NCI-H2107 (cell line): ENCODE measurements at places on chromosomes 3 and 15.
A peak's percentile ranks its signal among the peaks of the same experiment; 100 is the strongest.

GRCh38 chr15:96418146-96418545 is 87.6 kb downstream of the NR2F2 start:
- no peak for DNase-seq

GRCh38 chr3:124760601-124761000 is 30.3 kb downstream of the UMPS start:
- no peak for DNase-seq

DNA sequence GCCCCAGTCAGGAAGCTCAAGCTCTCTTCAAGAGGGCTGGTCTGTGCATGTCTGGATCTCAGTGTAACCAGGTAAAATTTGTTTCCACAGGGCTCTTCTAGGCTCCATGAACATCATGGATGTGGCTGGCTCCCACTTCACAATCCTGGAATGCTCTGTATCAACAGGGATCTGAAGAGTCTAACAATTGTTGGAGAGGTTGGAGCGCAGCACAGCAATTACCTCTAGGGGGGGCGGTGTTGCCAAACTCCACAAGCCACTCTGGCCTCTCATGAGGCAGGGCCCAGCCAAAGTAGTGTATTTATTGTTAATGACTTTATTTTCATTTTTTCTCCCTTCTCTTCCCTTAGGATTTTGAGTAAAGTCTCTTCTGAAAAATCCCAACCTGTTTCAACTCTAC is 6.1 kb upstream of the EIF2B5 start:
- peak; percentile 42 for DNase-seq

GRCh38 chr3:57518276-57518915 is 25.7 kb downstream of the DNAH12 start:
- DNase-seq = no peak

DNA sequence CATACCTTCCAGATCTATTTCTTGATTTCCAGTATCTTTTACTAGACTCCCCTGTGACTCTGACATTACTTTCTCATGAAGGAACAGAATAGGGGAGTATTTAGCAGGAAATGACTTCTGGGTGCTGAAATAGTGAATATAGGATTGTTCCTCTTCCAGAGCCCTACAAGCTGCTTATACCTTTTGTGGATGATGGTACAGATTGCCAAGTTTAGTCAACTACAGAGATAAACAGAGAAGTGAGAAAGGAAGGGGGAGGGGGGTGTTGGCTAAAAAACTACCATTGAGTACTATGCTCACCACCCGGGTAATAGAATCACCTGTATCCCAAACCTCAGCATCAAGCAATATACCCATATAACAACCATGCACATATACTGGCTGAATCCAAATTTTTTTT is 298.3 kb upstream of the GPR149 start:
- no peak for DNase-seq

DNA sequence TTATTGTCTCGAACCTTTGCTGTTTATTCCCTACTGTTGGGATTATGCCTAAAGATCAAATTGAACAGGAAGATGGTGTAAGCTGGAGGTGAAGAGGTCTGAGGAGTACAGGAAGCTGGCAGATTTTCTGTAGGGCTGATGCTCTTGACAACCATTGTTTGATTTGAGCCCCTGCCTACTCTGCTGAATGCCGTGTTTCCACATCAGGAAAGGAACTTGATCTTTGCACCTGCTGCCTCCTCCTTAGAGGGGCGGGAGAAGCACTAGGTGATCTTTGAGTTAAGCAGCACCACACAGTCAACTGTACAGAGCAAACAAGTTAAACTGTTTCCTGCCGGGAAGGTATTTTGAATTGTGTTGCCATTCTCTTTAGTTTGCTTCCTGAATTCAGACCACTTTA is 364.6 kb upstream of the EPHA6 start:
- peak; percentile 16 for DNase-seq

DNA sequence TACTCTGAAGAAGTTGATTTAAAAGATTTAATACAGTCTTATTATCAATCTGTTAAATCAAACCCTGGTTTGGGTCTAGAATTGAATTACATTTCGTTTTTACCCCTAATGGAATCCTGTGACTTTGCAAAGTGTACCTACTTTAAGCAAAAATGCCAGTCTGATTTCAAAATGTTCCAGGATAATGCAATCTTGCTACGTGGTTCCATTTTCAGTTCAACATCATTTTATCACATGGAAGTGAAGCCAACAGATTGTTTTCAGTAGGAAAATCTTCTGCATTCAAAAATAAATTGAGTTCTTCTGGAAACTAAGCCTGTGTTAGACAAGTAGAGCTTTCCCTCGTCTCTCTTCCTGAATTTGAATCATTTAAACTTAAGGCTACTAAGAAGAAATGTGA is 356.4 kb downstream of the CHST2 start:
- no peak for DNase-seq

DNA sequence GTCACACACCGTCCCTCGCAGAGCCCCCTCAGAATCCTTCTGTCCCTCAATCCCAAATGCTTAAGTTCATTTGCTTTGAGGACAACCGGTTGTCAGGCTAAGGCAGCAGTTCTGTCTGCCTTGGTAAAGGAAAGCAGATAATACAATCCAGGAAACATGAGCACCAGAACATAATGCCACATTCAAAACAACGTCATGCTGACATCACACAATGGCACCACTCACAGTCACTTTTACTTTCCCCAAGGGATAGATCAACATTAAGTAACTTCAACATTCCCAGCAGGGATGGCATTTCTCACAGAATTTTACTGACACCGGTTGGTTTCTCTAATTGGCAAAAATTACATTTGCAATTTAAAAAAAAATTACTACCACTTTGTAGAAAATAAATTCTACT is 74.6 kb upstream of the PSMD6 start:
- DNase-seq = no peak

DNA sequence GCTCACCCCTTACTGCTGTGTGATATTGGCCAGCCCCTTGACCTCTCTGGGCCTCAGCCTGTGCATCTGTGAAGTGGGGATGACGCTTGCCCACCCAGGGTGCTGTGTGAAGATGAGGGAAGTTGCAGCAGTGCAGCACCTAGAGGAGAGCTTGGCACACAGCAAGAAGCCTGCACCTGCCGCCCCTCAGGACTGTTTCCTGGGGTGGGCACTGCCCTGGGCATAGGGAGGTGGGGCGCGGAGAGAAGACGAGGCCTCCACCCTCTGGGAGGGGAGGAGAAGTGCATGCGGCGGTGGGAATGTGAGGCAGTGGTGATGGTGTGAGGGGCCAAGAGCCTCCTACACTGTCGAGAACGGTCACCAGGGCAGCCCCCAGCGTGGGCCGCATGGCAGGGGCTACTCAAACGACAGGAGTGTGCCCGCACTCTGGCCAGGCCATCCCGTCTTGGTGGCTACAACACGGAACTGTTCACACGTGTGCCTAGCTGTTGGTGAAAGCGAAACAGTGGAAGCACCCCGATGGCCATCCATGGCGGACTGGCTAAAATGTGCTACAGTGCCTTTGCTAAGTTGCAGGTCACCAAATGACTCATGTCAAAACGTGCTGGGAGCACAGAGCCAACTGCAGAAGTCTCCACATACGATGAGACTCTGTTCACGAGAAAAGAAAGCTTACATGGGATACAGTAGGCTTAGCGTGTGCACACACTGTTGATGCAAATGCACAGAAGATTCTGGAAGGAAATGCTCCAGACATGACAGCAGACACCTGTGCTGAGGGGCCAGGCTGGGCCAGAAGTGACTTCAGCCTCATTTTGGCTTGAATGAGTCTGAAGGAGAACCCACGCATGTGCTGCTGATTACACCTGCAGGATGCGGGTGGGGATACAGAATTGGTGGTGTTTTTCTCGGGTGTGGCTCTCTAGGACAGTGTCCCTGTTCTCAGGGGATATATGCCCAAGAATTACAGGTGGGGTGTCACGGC is 40.4 kb upstream of the IQSEC1 start:
- no peak for DNase-seq

DNA sequence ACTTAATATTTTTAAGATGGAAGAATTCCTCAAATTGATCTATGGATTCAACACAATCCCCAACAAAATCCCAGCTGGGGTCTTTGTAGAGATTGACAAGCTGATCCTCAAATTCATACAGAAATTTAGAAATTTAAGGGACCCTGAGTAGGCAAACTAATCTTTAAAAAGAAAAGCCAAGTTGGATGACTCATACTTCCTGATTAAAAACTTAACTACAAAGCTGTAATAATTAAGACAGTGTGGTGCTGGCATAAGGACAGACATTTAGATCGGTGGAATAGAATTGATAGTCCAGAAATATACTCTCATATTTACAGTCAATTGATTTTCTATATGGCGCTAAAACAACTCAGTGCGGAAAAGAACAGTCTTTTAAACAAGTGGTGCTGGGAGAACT is 11.6 kb downstream of the FAM162A start:
- no peak for DNase-seq

GRCh38 chr3:57080171-57080570 is 19.7 kb downstream of the SPATA12 start:
- no peak for DNase-seq

DNA sequence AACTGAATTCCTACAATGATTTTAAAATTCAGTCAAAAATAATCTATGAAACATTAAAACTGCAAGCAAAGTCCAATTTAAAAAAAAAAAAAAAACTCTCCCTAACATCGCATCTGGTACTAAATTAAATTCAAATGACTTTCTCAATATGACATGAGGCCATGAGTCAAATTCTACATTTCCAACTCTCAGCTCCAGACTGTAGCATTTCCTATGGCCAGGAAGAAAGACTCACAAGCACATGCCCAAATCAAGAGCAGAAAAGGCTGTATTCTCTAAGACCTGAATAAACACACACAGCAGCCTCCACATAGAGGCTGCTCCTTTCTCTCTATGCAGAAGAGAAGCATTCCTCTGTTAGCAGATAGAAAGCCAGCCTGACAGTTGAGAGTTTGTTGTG is 729.2 kb downstream of the ROBO1 start:
- no peak for DNase-seq

GRCh38 chr3:72345980-72346379 is 502.3 kb downstream of the SHQ1 start:
- DNase-seq = no peak

GRCh38 chr3:52827441-52827840 is 3.0 kb downstream of the ITIH4 start:
- no peak for DNase-seq

- no peak for DNase-seq
Measured at GRCh38 chr3:172859041-172859440, 108.5 kb downstream of the ECT2 start.

DNA sequence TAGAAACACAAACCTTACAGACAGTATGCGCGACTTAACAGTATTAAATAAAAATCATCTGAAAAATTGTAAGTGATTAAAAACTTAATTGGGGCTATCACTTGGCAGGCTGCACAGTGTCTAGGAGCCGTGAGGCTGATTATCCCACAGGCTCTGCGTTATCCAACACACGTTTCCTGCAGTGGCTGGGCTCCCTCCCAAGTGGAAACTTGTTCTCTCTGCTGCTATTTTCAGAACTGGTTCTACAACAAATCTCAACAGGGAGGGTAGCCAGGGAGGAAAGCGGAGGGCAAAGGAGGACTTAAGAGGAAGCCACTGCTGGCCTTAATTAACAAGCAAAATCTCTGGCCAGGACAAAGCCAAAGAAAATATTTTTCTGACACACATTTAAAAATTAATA is 555.2 kb downstream of the MAGI1 start:
- no peak for DNase-seq

DNA sequence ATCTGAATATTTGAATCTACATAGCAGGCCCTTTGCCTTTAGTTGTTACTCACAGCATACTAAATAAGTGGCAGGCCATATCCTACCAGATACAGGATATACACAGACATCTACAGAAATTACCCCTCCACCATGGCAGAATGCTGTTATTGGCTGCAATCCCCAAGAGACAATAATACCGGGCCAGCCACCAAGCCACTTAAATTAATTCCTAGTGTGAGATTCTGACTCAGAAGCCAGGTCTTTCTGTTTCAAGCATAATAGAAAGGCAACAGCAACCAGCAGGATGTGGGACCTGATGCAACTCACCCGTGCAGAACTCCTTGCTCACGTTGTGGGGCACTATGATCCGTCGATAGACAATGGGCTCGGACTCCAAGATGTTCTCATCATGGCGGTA is 39.8 kb downstream of the CLK3 start:
- no peak for DNase-seq

- no peak for DNase-seq
Measured at GRCh38 chr3:138898301-138898700, 48.6 kb downstream of the FOXL2 start.

DNA sequence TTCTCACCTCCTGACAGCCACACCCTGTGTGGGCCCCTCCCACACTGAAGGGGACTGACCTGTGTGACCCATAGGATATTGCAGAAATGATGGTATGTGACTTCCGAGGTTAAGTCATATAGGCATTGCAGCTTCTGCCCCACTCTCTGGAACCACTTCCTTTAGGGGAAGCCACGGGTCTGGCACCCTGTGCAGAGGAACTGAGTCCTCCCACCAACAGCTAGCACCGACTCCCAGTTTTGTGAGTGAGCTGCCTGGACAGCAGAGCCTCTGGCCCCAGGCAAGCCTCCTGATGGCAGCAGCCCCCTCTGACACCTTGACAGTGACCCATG is 24.6 kb upstream of the SLC6A6 start:
- DNase-seq = no peak

GRCh38 chr15:50181201-50181968 is 611 bp upstream of the SLC27A2 start:
- no peak for DNase-seq

DNA sequence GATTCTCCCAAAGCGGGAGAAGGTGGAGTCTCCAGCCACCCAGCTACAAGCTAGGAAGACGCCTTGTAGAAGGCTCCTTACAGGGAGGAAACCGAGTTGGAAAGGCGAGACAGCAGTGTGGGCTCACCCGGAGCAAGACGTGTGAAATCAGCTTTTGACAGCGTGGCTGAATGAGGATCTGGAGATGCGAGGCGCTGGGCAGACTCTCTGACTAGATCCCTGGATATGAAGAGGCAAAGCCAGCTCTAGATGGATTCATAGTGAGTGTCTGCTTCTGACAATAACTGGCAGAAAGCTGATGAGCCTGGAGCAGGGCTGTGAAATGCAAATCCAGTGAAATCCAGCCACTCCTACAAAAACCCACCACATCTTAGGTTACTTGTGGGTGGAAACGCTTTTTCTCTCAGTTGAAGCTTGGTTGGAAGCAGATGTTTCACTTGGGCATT is 41.0 kb downstream of the GOLGA6A start:
- DNase-seq = no peak

- no peak for DNase-seq
Measured at GRCh38 chr15:56369234-56369633, 4.0 kb downstream of the TEX9 start.

DNA sequence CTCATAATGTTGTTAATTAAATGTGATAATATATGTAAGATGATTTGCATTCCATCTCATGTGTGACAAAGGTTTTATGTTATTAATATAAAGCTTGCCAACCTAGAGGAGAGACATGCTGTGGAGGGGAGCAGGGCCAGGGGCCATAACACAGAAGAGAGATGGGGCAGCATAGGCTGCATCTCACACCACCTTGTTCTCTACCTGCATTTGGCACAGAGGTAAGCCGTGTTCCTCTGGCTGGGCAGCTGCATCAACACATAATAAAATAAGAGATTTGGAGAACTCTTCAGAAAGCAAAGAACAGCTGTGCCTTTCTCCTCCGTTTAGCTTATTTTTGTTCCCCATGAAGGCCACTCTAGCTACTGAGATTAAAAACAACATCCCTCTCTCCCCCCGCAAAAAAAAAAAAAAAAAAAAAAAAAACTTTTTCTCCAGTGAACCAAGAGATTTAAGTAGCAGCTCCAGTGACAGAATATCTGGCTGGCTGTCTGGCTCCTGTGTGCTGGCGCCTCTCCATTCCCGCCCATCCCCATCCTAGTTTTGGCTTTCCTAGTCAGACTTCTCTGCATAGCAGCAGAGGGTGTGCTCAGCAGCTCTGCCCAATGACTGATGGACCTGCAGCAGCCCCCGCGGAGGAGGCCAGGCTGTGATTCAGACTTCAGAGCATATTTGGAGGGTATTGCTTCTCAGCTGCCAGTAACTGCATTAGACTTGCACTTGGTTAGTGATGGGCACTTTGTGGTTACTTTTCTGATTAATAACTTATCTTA is 52.2 kb upstream of the STXBP5L start:
- DNase-seq = no peak
